ENCODE measurements at places on chromosomes 13 and 19.

- DNase-seq = no peak
Observed at GRCh38 chr19:3862826-3863500, 5.9 kb downstream of the ZFR2 start.

GRCh38 chr19:7515645-7516151 is at the start of gene ZNF358:
ZNF358 (plus strand) TSS chr19:7516103; CDS start chr19:7519243, 3,140 bp downstream.
- peak; percentile 52 for DNase-seq

- no peak for DNase-seq
Observed at GRCh38 chr19:38213469-38213868, 10.6 kb downstream of the DPF1 start.

DNA sequence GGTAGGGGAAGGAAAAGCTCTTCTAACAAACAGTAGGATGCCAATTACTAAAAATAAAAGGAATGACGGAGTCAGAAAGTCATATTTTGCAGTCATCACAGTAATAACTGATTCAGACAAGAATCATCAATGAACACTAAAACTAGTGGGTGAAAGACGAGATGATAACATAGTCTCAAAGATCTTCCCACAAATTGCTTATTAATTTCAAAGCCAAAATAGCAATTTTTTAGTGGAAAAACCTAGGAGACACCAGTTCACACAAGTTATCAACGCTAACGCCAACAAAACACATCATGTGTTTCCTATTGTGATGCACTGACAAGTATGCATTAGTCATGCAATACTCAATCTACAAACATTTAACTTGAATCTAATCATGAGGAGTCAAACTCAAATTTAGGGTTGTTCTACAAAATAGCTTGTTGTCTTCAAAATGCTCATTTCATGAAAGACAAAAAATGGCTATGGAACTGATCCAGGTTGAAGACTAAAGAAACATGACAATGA is 18.6 kb downstream of the ZNF233 start:
- DNase-seq = no peak

GRCh38 chr13:42151781-42152180 is 103.3 kb downstream of the DGKH start:
- DNase-seq = no peak

DNA sequence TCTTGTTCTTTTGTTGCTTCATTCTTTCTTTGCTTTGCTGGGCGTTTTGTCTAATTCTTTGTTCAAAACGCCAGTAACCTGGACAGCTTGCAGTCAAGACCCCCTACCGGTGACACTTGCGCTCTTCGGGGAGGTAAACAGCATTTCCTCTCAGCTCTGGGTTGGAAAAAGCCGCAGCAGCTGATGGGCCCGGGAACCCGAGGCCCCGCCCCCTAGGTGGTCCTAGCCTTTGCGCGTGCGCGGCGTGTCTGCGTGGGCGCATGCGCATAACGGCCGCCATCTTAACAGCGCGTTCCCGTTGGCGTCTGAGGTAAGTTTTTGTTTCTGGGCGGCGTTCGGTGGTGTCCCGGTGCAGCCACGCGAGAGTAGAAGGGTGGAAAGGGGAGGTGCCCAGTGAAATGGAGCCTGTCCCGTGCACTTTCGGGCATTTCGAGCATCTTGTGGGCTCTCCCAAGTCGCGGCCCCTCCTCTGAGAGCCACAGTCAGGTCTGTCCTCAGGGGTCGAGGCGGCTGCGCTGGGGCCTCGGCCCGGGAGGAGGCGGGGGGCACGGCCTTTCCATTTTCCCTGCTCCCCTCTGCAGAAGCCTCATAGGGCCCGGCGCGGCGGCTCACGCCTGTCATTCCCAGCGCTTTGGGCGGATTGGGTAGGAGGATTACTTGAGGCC is at the start of gene ZNF559:
Gene ZNF559, plus strand, starts transcription at position 261 of the 665 bp plus-strand sequence. CDS start 14,371 bp downstream, outside the sequence.
- peak; percentile 96 for DNase-seq

DNA sequence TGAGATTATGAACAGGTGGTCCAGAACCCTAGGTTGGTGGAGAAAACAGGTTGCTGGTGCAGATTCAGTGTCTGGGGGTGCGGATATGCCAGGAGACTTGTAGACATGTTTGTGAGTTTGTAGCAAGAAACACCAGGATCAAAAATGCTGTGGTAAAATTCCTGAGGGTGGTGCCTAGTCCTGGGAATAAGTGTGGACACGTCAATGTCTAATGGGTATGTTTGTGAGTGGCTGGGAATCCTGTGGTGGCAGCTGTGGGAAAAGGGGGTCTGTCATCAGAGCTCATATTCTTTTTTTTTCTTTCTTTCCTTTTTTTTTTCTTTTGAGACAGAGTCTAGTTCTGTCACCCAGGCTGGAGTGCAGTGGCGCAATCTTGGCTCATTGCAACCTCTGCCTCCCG is 7.2 kb downstream of the ZNF708 start:
- no peak for DNase-seq

DNA sequence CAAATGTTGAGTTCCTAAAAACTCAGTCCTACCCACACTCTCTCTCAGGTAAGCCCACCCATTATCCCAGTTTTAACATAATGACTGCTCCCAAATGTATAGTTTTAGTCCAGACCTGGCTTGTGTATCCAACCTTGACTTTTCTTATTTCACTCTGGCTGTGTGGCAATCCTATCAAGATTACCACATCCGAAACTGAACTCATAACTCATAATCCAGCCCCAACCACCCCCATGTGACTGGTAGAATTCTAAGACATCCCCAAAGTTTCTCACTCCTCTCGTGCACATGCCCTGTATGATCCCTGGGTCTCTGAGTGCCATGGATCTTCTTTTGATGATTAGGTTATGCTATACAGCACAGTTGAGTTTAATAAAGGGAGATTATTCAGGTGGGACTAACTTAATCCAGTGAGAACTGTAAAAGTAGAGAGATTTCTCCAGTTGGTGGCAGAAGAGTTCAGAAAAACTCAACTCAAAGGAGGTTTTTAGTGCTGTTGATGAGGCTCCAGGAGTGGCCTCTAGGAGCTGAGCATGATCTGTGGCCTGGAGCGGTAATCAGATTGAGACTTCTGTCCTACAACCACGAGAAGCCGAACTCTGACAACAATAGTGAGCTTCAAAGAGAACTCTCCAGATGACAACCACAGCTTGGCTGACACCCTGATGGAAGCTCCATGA is 413.4 kb downstream of the ZNF536 start:
- DNase-seq = no peak

GRCh38 chr13:98505217-98505616 is 71.7 kb downstream of the STK24 start:
- no peak for DNase-seq

GRCh38 chr19:18152817-18153555 is at the start of gene PIK3R2:
PIK3R2 (plus strand) TSS chr19:18153163; CDS start chr19:18155880, 2,717 bp downstream.
- DNase-seq = peak; percentile 100

DNA sequence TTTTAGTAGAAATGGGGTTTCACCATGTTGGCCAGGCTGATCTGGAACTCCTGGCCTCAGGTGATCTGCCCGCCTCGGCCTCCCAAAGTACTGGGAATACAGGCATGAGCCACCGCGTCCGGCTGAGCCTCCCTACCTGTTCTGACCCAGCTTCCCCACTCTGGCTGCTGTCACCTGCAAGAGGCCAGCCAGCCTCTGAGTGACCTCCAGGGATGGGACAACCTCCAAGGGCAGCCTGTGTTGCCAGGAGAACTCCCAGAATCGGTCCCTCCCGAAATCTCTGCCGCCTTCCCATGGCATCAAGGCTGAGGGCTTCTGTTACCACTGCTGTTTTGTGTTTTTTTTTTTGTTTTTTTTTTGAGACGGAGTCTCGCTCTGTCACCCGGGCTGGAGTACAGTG is 11.3 kb downstream of the CERS4 start:
- no peak for DNase-seq

GRCh38 chr13:50521006-50521830 is 322.3 kb downstream of the DLEU7 start:
- DNase-seq = no peak

DNA sequence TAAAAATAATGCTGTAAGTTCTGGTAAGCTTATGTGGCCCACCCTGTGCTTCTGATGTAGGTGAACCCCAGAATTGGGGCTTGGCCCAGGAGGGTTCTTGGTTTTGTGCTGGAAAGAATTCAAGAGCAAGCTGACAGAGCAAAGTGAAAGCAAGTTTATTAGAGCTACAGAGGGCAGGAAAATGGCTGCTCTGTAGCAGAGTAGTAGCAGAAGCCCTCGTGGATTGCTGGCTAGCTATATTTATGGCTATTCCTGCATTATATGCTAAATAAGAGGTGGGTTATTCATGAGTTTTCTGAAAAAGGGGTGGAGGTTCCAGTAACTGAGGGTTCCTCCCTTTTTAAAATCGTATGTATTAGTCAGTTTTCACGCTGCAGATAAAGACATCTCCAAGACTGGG is 20.6 kb upstream of the ZNF599 start:
- DNase-seq = no peak

DNA sequence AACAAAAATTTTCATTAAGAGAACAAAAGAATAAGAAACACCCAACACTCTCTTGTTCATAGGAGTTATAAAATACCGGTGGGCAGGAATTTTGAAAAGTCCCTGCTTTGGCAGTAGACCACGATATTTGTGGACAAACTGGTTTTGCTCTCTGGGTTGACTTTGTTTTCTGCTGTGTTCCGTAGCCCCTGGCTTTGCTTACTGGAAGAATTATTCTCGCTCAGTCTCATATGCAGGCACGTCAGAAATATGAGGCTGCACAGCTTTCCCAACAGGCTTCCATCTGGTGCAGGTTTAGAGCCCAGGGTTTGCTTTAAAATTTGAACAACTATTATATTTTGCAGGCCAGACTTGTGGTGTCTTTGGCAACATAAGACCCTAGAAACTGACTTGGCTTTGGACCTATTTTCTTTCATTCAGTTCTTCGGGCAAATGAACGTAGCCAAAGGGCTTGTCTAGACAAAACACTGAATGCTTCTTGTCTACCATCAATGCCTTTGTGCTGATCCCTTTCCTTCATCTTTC is 2012.6 kb downstream of the PCDH9 start:
- no peak for DNase-seq

- DNase-seq = no peak
Observed at GRCh38 chr19:46056536-46056935, 15.7 kb upstream of the IGFL4 start.

GRCh38 chr13:30026093-30026492 is 175.7 kb upstream of the UBL3 start:
- DNase-seq = no peak

GRCh38 chr19:18257503-18258470 is 16.5 kb downstream of the IQCN start:
- DNase-seq = no peak

GRCh38 chr13:109938255-109938936 is 152.0 kb upstream of the IRS2 start:
- no peak for DNase-seq

DNA sequence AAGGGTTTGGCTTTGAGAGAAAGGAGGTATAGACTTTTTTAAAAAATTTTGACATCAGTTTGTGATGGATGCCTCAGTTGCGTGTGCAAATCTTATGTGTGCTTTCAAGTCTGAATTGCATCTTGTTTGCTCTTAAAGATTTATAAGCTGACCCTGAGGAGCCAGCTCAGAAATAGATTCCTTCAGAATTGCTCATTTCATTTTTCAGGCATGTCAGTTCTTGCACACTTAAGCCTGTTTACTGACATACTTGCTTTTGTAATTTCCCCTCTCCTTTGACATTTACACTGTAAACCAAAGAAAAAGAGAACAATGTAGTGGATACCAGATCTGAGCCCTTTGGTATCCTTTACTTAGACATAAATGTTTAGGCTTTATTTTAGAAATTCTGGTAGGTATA is 87.6 kb downstream of the RNF17 start:
- DNase-seq = no peak

DNA sequence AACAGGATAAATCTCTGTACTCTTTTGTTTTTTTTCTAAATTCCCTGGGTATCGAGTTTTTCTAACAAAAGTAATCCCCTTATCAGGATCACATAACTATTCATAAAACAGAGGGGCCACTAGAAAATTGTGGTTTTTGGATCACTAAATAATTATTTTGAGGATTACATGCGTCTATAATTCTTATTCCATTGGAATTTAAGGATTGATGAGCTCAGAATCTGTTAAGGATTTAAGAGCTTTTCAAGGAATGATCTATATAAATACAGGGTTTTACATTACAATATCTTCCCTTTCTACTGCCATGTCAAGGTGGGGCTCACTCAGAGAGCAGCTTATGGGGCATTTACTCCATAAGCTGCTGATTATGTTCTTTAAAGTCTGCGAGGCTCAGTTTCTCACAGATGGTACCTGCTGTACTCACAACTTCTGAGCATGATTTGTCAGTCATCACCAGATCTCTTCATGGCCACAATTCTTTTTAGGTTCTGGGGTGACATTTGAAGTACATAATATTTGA is 449.8 kb downstream of the PCDH17 start:
- no peak for DNase-seq

DNA sequence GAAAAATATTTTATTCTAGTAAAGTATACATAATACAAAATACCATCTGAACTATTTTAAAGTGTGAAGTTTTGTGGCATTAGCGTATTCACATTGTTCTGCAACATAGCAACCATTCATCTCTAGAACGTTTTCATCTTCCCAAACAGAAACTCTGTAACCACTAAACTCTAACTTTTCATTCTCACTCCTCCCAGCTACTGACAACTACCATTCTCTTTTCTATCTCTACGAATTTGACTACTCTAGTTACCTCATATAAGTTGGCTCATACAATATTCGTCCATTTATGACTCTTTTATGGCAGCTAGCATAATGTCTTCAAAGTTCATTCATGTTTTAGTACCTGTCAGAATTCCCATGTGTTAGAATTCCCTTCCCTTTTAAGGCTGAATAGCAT is 150.5 kb upstream of the MIR17HG start:
- DNase-seq = no peak

- DNase-seq = no peak
Observed at GRCh38 chr19:5588441-5588840, 20.7 kb upstream of the TINCR start.

GRCh38 chr13:100988921-100989320 is 314.3 kb upstream of the TMTC4 start:
- DNase-seq = no peak

All from activated CD8-positive, alpha-beta T cell treated with anti-CD3 and anti-CD28 coated beads, Interleukin-2, amount 10 ng/mL, durations not matched to agents 7 days and 5 days (primary cell).